Activated CD4-positive, alpha-beta T cell treated with anti-CD3 and anti-CD28 coated beads, Interleukin-2, Interleukin-4, amounts not matched to agents 100 ng/mL and 50 ng/mL, durations not matched to agents 16 hours and 8 hours (primary cell): ENCODE measurements at places on chromosomes 2 and 18.

- no peak for DNase-seq
Observed at GRCh38 chr18:48910972-48911545, 39.7 kb downstream of the SMAD7 start.

- no peak for DNase-seq
Observed at GRCh38 chr2:238771639-238772038, 76.2 kb upstream of the TWIST2 start.

DNA sequence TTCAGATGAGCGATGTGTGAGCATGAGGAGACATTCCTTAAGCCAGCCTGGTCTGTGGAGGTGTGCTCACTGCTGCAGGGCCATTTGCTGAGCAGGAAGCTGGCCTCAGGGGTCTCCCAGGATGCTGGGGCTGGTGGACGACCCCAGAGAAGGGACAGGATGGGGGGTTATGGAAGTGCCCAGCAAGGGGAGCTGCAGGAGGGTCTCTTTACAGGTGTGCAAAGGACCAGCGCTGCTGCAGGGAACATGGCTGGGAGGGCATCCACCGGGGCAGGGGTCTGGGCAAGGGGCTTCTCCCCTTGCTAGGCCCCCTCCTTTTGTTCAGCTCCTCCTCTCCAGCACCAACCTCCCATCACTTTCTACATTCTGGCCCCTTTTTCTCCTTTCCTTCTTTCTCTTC is 185.2 kb downstream of the GBX2 start:
- no peak for DNase-seq

DNA sequence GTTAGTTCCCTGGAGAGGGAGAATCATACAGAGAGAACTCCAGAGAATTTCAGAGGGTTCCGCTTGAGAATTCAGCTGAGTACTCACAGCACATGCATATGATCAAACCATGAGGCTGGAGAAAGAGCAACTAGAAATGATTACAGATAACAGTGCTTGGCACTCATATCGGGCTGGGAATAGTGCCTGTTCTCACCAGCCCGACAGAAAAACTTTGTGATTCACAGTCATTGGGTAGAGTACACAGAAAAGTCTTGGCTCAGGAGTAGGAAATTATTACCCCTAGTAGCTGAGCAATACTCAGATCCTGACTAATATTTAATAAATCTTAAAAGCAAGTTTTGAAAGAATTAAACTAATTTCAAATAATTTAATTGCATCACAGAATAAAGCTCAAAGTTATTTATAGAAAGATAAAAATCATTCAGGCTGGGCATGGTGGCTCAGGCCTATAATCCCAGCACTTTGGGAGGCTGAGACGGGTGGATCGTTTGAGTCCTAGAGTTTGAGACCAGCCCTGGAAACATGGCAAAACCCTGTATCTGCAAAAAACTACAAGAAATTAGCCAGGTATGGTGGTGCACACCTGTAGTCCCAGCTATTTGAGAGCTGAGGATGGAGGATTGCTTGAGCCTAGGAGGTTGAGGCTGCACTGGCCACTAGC is 6.8 kb downstream of the WDPCP start:
- no peak for DNase-seq

GRCh38 chr18:67144329-67144728 is 372.2 kb downstream of the DSEL start:
- no peak for DNase-seq

DNA sequence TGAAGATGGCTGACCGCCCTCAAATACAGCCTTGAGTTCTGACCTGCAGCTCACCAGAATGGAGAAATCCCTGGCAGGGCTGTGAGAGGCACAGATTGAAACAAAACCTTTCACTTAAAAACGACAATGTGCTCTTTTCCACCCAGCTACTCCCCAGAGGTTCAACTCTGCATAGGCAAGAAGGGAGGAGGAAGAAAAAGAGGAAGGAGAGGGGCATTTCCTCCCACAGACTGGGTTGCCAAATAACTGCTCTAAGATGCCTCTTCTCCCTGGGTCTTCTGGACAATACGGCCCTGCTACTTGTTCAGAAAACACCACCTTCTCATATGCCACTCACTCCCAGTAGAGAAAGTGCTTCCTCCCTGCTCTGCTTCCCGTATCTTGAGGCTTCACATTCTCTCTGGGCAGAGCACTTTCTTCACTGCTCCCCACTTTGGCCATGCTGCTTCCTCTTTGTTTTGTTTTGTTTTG is 136.4 kb upstream of the SLC1A4 start:
- DNase-seq: no peak

DNA sequence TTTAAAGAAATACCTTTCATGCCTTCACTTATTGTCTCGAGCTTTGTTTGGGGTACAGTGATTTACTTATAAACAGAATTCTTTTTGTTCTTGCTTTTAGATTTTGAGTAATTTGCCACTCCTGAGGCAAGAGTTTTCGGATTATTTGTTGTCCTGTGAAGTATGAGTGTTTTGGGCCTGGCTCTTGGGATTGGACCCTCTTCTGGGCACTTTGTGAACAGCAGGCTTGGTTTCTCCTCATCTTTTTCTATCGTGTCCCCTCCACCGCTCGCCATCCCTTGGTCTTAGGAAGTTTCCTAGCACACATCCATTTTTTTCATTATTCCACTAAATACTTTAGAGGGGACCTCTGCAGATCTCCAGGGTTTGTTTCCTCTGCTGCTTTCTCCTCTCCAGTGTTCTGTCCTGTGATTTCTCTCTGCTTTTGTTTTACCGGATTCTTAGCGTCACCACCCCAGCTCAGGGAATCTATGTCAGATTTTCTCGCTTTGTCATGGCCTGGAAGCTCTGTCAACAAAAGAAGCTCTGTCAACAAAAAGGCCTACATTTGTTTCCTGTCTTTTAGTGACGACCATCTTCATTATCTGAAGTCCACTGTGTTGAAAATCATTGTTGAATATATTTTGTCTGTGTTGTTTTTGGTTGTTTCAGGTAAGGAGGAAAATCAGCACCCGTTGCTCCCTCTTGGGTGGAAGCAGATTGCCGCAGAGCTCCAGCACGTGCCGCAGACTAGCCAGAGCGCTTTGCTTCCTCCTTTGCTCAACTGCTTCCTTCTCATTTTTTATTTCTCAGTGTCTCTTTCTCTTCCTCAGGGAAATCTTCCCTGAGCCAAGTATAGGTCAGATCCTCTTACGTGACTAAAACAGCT is 27.8 kb downstream of the ANKRD62 start:
- no peak for DNase-seq

DNA sequence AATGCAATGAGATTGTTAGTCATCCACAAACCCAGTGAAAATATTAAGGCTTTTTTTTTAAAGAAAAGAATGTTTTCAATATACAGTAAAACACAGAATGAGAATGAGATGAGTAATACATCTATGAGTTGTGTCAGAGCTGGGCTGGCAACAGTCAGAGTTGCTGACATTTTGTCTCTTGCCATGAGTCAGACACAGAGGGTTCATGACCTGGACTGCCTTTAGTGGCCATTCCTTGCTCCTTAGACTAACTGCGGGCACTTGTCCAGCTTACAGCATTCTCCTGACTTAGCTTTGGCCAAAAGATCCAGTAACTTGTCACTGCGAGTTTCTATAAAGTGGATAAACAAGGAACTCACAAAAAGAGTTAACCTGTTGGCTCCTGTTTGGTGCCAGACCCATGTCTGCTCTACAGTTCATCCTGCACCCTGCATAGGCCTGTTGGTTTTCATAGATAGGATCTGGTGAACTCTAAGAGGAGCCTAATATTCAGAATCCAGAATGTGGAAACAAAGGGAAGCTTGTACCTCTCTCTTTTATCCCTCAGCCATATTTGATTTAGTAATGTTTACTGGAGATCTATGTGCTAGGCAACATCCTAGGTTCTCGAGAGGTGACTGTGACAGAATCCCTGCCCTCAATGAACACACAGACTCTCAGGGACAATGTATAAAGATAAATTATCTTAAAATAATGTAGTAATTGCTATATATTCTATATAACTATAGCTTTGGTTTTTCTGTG is 391.5 kb upstream of the VWC2L start:
- no peak for DNase-seq

- no peak for DNase-seq
Observed at GRCh38 chr2:151156431-151156830, 105.2 kb downstream of the RBM43 start.

GRCh38 chr2:194619366-194619765 is 1037.7 kb upstream of the SLC39A10 start:
- DNase-seq: no peak

- DNase-seq: no peak
Observed at GRCh38 chr2:29561181-29561580, 360.2 kb downstream of the ALK start.

GRCh38 chr2:106366204-106366885 is 101.9 kb downstream of the RGPD3 start:
- no peak for DNase-seq

DNA sequence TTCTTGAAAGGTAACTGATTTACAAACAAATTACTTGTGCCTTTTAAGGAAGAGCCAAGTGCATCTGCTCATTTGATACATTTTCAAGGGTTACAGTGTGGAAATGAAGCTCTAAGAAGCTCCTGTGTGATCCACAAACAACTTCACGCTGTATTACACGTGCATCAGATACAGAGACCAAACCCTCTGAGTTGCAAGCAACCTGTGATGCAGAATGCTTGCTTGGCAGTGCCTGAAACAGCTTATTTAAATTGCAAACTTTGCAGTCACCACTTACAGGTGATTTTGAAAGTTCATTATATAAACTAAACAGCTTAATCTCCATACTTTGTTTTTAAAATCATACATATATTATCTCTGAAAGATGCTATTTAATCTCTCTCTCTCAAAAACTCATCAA is 50.1 kb downstream of the ZEB2 start:
- DNase-seq: no peak

DNA sequence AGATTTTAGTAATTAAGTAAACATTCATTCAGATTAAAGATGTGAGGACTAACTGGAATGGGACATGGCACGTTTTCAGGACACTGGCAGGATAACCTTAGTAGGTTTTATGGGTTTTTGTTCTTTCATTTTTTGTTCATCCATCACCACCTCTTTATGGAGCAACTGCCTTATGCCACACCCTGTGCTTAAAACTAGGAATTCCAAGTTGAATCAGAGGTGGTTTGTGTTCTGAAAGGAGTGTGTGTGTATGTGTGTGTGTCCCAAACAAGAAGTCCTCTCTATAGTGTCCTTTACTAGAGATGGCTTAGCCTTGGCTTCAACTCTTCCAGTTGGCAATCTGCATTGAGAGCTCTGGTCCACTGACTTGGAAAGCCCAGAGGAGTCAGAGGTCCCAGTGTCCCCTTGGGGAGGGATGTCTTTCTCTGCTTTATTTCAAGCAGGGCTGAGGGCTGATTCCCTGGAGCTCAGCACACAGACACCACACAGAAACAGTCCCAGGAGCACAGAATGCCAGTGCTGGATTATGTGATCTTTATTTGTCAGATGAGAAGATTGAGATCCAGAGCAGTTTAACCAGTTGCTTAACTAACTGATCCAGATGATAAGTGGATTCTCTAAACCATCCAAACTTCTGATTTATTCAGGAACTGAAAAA is 25.2 kb downstream of the RHOB start:
- DNase-seq: no peak

DNA sequence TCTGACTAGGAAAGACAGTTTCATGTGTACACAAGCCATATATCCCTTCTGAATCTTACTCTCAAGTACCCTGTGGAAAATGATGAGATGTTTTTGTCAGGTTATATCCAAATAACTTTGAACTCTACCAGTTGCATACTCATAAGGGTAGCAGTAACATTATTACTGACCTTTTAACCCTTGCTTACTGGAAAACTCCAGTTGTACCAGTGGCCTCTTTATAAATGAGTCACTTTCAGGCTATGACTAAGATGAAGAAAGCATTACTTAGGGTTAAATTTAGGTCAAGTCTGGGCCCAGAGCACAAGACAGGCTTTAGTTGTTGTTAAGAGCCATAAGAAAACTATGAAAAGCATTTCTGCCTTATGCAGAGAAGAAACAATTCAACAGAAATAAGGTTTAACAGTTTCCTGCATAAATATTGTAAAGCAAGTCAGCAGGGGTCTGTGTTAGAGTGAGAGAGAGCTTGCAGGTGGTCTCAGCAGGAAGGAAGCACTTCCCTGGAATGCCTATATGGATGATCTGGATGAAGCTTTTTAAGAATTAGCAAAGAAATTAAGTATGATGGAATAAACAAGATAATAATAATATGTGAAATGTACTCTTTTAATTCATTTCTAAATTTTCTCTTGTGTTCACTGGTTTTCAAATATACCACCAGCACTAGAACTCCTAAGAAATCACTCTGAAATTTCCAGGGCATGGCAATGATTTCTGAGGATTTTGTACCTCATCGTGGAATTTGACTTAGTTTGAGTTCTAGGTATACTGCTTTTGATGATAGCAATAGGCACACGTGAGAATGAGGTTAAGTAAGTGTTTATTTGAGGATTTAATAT is 126.6 kb downstream of the UBE2E3 start:
- DNase-seq: peak; percentile 81

DNA sequence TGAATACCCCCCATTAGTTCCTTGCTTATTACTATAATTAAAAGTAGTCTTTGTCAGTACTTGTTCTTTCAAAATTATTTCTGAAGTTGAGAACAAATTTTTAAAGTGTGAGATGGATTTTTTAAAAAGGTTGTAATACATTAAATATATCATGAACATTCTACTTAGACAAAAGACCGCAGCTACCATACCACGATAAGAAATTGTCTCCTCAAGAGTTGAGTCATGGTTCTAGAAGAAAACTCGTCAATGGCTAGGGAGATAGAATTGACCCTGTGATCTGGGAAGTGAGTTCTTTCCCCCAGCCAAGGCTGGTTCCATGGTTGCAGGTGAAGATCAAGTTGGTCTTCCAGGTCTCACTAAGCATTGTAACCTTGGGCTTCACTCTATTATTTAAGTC is 67.8 kb upstream of the ACYP2 start:
- no peak for DNase-seq

GRCh38 chr2:205424326-205424725 is 258.0 kb upstream of the NRP2 start:
- no peak for DNase-seq

DNA sequence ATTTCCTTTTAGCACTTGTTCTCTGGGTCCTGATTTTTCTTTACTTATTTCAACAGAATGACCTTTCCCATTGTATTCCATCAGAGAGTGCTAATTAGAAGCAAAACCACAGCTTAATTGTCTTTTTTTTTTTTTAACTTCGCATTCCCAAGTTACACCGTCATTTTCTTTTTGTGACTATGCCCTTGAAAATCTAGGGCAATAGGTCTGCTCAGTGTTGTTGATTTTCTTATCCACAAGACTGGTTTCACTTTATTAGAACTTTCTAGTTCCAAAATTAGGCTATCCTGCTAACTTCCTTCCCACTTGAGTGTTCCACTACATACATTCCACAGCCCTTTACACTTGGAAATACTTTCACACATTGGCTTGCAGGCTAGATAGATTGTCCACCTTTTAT is 18.7 kb upstream of the ADAM17 start:
- no peak for DNase-seq

- no peak for DNase-seq
Observed at GRCh38 chr2:158725441-158725891, 69.7 kb upstream of the DAPL1 start.

DNA sequence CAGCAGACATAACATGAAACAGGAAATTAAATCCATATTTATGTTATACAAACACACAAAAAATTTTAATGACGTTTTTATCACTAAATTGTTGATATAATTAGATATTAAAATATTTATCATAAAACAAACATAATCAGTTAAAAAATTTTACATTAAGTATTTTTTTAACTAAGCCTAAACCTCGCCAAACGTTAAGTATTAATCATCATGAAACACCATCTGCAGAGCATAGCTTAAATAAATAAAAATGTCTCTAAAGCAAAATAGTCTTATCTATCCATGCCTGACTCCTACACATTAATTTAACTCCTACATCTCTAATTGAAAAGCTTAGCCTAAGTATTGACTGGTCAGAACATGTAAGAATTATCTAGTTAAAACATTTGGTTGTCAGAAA is 271.6 kb upstream of the RND3 start:
- no peak for DNase-seq

GRCh38 chr2:39202639-39203369 is 41.0 kb downstream of the CDKL4 start:
- DNase-seq: peak; percentile 34
